ENCODE measurements at places on chromosomes 3 and 15.

GRCh38 chr3:46537316-46537715, 28.8 kb downstream of the LRRC2 start:
- DNase-seq = no peak

- no peak for DNase-seq
Measured at GRCh38 chr3:152365766-152366593, 97.3 kb downstream of the MBNL1 start.

- DNase-seq = no peak
Measured at GRCh38 chr3:51408813-51409212, 17.7 kb downstream of the RBM15B start.

- DNase-seq = no peak
Measured at GRCh38 chr15:63156755-63157117, 541 bp downstream of the RPS27L start.

- DNase-seq = no peak
Measured at GRCh38 chr15:59333401-59334075, 39.1 kb downstream of the MYO1E start.

DNA sequence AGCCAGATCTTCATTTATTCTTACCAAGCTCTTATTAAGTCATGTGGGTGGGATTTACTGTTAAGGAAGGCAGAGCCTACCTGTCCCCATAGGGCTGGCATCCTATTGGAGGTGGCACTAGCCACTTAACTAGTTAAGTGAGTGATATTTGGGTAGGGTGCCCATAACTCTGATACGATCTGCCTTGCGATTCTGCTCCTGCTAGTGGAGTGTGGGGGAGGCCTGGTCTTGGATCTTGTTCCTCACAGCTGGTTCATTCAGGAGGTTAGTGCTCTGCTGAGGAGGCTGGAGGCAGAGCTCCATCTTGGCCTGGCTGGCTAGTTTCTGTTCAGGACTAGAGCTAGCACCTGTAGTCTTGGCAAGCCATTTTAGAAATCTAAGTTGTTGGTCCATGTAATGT, 9.3 kb downstream of the BAHD1 start:
- DNase-seq = no peak

DNA sequence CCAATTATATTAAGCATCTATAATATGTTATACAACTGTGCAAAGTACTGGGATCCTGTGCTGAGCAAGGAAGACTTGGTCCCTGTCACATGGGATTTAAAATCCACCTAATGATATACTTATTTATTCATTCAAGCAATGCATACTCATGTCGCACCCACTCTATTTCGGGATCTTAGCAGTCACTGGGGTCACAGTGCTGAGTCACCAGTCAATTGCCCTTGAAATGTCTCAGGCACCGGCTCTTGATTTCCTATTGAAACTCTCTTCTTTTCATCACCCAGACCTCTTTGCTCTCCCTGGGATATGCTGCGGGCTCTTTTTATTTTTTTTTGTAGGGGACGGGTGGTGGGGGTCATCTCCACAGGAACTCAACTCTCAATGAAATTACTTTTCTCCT, 194.5 kb upstream of the GAP43 start:
- no peak for DNase-seq

DNA sequence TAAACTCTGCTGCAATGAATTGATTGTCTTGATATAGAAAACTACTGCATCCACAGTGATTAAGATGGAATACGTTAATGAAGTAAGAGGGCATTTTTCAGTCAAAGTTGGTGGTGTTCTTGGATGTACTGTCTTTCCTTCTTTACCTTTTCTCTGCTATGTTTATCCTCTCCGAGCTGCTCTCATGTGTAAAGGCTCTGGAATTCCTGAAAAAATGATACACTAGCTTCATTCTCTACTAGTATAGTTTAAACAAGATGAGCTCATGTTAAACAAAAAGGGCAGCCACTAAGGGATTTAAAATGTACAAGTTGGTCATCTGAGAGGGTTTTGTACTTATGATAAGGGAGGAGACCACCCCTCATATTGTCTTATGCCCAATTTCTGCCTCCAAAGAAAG, 504.6 kb upstream of the NECTIN3 start:
- DNase-seq = no peak

DNA sequence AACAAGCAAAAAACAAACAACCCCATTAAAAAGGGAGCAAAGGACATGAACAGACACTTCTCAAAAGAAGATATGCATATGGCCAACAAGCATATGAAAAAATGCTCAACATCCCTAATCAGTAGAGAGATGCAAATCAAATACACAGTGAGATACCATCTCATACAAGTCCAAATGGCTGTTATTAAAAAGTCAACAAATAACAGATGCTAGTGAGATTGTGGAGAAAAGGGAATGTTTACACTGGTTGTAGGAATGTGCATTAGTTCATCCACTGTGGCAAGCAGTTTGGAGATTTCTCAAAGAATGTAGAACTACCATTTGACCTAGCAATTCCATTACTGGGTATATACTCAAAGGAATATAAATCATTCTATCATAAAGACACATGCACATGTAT, 44.5 kb downstream of the RIOX2 start:
- no peak for DNase-seq

GRCh38 chr3:146421819-146422759, 47.3 kb downstream of the PLSCR2 start:
- no peak for DNase-seq

DNA sequence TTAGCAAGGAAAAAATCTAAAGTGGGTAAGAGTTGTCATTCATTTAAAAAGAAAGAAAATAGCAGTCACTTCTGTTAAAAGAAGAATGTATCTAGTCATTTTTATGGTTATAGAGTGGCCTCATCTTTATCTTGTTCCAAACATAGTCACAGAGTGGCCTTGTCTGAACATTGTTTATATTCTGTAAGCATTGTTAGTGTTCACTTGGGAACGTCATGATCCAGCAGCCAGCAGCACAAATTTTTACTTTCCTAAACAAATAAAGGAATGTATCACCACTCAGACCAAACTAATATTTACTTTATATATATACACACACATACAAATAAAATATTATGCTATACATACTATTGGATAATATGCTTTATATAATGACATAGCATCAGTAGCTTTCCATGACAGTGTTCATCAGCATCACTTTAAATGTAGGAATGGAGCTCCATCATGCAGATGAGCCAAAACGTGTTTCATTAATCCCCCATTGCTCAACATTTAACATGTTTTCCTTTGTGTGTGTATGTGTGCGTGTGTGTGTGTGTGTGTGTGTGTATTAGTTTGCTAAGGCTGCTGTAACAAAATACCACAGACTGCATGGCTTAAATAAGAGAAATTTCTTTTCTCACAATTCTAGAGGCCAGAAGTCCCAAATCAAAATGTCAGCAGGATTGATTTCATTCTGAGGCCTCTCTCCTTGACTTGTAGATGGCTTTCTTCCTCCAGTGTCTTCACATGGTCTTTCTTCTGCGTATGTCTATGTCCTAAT, 39.6 kb upstream of the GYG1 start:
- no peak for DNase-seq

- DNase-seq = no peak
Measured at GRCh38 chr3:154029926-154030325, 91.3 kb upstream of the ARHGEF26 start.

- no peak for DNase-seq
Measured at GRCh38 chr3:186653984-186654383, 11.8 kb upstream of the HRG start.

GRCh38 chr15:100914876-100915275, 4.3 kb upstream of the LRRK1 start:
- DNase-seq = no peak

DNA sequence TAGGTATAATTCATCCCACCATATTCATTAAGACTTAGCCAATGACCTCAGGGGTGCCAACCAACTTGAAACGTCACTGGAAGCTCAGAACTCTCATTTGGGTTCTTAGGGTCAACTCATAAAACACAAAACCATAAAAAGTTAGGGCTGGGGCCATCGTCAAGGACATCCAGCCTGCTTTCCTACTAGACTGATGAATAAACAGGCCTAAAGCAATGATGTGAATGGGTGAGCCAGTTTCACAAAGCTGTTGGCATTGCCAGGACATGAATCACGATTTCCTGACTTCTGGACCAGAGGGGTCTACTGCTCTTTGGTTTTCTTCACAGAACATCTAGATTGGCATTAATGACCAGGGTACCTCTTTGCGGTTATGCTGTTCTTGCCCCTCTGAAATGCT, 64.7 kb downstream of the EOMES start:
- DNase-seq = no peak

GRCh38 chr3:150890295-150890694, 14.9 kb downstream of the MINDY4B start:
- DNase-seq = no peak

DNA sequence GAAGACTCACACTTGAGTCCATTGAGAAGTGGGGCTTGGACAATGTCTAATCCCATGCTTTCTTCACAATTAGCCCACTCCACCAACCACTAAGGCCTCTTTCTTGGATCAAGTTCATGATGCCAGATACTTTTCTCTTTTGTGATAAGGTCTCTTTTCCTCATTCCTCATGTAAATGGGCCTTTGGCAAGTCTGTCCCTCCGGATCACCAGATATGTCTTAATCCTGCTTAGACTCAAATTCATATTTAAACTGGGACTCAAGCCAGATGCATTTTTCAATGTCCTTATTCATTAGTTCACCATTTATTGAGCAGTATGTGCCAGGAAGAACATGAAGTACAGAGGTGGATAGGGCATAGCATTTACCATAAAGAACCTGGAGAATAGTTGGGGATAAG, 671.1 kb downstream of the TBL1XR1 start:
- DNase-seq = no peak

- DNase-seq = peak; percentile 72
Measured at GRCh38 chr3:13879946-13880810, at the start of gene WNT7A. Gene WNT7A (minus strand): TSS chr3:13880071. CDS start chr3:13879816, 255 bp downstream.

GRCh38 chr15:91098451-91098850, 1.6 kb upstream of the SV2B start:
- DNase-seq = no peak

DNA sequence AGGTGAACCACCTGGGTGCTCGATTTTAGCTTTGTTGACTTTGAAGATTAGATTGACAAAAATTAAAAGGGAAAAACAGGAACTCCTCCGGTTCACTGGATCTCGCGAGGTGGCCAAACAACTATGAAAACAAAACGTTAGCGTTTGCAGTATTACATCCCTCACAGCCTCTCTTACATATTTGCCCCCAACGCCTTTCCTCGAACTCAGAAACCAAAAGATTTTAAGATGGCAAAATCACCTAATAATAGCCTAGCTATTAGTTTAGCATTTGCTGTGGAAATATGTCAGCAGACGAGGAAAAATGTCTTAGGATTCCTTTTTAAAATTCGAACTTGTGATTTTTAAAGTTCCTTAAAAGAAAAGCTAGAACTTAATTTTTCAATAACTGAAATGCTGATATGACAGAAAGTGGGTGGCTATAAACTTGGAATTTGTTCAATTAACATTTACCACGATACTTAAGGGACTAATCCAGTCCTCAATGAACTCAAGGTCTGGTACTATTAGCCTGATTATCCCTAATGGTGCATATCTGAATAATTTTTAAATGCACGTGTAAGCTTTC, 491 bp upstream of the SENP7 start:
- DNase-seq = no peak

DNA sequence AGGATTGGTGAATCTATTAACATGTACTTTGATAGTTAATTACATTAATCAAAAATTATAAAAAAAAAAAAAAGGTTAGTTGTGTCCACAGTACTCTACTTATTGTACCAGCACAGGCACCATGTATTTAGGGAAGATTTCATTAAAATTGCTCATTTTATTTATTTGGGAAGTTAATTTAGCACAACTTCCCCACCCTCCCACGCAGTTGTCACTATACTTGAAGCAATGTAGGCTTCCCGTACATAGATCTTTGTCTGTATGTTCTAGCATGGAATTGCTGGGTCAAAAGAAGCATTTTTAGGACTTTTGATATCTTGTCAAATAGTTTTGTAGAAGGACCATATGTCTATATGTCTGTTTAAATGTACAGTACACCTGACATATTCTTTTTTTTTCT, 4.4 kb downstream of the GPR27 start:
- no peak for DNase-seq

DNA sequence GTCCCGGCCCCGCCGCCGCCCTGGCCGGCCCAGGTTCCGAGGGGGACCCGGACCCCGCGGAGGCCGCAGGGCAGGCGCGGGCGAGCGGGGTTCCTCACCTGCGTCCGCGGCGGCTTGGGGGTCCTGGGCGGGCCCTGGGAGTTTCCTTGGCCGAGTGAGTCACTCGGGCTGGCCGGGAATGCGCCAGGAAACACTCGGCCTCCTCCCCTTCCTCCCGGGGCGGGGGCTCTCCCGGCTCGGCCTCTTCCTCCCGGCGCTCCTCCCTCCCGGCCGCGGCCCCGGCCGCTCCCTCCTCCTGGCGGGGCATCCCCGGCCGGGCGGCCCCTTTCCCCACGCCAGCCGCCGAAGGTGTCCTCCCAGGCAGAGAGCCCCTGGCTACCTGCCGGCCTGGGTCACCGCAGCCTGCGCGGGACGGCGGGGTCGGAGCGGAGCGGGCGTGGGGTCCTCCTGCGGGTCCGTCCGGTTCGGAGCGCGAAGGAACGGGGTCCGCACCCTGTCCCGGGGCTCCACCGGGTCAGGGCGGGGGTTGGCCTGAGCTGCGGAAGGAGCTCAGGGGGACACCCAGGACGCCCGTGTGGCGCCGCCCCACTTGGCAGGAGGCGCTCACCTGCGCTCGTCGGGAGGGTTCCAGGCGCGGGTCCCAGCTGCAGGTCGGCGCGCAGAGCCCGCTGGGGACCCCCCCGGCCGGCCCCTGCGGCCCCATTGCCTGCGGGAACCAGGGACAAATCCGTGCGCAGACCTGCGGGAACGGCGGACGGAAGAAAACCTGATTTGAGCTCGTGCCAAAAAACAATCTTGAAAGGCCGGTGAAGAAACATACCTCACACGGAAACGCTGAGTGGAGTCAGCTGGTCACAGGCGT, at the start of gene CYFIP1:
TSS of gene CYFIP1 (minus strand) at position 180 of the 862 bp plus-strand sequence. CDS start 33,083 bp downstream, outside the sequence.
- peak; percentile 8 for DNase-seq

DNA sequence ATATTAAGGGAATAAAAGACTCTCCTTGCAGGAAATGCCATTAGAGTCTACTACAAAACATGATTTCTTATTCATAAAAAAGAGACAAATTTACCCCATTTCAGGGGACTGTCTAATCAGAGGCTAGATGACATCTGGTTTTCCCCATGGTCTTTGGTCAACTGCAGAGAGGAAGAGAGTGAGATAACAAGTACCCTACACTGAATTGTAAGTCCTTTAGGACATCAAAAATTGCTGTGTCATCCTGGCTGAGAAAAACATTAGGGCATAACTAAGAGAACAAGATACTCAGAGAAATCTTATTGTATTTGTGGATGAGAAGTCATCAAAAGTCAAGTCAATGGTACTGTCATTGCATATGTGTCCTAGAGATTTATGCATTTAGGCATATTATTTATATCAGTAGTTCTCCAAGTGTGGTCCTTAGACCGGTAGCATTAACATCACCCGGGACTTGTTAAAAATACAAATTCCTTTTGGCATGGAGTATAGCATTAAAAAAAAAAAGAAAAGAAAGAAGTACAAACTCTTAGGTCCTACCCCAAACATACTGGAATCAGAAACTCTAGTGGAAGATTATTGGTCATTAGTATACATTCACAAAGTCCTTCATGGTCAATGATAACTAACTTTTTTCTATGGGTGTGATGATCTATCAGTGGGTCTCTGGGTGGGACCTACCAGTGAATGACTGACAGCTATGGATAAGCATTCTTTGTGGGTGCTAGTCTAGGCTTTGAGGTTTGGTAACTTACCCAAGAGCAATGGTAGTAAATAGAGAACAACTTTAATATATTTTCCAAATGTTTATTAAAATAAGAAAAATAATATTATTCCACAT, 29.0 kb upstream of the TBC1D5 start:
- DNase-seq = no peak

- no peak for DNase-seq
Measured at GRCh38 chr15:28147801-28148200, 48.7 kb upstream of the OCA2 start.
